MV-4-11 (cell line): ENCODE measurements at places on chromosomes 2 and 18.
A peak's percentile ranks its signal among the peaks of the same experiment; 100 is the strongest.

- DNase-seq: peak; percentile 75
Observed at GRCh38 chr2:106197878-106198277, 3.8 kb upstream of the UXS1 start.

DNA sequence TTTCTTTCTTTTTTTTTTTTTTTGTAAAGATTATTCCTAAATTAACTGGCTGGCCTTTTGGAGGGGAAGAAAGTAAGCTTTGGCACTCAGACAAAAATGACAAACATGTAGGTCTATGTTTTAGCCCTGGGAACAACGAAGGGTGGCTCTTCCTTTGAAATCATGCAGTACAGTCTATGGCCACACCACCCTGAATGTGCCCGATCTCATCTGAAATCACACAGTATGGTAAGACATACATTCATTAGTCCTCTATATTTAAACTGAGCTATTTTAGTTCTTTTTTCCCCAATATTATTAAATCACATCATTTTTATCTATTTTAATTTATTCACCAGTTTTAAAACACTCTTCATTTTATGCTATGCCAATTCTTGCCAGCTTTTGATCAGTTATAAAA is 48.2 kb downstream of the PLA2R1 start:
- DNase-seq: no peak

DNA sequence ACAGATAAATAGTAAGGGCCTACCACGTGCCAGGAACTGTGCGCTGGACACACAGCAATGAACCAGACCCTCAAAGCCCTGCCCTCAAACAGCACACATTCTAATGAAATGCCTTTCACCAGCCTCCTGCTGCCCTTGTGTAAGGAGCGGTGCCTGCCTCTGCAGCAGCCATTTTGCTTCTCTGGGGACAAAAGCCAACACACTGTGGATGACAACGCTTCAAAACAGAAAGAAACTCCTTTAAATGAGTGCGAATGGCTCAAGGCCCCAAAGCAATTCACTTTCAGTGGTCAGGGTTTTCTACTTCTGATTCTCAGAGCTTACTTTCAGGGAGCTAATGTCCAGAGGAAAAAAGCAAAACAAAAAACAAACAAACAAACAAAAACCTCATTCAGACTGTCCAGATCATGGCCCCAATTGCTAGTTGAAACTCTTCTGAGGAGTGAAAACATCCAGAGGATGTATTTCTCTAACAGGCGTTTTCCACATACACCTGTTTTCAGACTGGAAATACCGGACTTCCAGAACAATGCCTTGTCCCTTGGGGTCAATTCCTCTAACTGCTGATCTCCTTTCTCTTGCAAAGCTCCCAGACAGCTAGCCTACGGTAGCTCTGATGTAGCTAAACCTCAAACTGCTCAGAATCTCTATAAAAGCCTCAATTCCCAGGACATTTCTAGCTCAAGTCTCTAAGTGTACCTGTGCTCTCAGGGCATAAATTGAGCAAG is 323.3 kb upstream of the ZNF521 start:
- DNase-seq: no peak

DNA sequence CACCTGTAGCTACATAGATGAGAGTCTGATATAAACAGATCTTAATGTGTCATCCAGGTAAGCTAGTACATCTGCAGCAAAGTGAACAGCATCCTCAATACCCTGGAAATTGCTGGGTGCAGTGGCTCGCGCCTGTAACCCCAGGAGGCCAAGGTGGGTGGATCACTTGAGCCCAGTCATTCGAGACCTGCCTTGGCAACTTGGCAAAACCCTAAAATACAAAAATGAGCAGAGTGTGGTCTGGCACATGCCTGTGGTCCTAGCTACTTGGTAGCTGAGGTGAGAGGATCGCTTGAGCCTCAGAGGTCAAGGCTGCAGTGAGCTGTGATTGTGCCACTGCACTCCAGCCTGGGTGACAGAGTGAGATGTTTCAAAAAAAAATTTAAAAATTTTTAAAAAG is 233.9 kb upstream of the SP5 start:
- no peak for DNase-seq

GRCh38 chr18:27746241-27746640 is 430.7 kb downstream of the CDH2 start:
- no peak for DNase-seq

GRCh38 chr2:180733330-180733729 is 247.1 kb upstream of the UBE2E3 start:
- DNase-seq: no peak

- DNase-seq: no peak
Observed at GRCh38 chr2:232486558-232487384, 863 bp downstream of the ECEL1 start.

DNA sequence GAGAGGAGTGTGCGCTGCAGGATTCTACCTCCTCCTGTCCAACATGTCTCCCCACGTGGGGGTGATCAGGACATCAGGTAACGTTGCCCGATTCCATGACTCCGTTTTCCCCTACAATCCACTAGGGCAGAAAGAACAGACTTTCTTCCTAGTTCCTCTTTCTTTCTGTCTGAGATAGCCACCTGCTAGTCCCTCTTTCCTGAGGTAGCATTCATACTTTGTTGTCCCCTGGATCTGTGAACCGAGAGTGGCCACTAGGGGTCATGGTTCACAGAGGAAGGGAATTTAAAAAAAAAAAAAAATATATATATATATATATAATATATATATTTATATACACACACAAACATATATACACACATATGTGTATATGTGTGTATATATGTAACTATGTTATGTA is 210.0 kb upstream of the ZNF521 start:
- peak; percentile 3 for DNase-seq

- peak; percentile 42 for DNase-seq
Observed at GRCh38 chr2:179677077-179677688, 184.2 kb downstream of the ZNF385B start.

- DNase-seq: no peak
Observed at GRCh38 chr2:88666576-88666975, 24.9 kb upstream of the RPIA start.

DNA sequence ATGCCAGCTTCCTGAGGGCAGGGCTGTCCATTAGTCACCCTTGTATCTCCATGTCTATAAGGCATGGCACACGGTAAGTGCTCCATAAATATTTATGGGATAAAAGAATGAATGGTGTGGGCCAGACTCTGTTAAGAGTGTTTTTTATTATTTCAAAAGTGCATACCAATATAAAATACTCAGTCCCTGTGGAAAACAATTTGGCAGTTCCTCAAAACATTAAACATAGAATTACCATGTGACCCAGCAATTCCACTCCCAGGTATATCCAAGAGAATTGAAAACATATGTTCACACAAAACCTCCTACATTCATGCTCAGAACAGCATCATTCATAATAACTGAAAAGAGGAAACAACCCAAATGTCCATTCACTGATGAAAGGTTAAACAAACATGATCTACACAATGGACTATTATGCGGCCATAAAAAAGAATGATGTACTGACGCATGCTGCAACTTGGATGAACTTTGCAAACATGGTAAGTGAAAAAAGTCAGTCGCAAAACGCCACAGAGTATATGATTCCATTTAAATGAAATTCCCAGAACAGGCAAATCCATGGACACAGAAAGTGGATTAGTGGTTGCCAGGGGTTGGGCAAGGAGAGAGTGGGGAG is 69.1 kb upstream of the TCF7L1 start:
- DNase-seq: no peak
